ENCODE measurements at places on chromosomes 11 and 22.

DNA sequence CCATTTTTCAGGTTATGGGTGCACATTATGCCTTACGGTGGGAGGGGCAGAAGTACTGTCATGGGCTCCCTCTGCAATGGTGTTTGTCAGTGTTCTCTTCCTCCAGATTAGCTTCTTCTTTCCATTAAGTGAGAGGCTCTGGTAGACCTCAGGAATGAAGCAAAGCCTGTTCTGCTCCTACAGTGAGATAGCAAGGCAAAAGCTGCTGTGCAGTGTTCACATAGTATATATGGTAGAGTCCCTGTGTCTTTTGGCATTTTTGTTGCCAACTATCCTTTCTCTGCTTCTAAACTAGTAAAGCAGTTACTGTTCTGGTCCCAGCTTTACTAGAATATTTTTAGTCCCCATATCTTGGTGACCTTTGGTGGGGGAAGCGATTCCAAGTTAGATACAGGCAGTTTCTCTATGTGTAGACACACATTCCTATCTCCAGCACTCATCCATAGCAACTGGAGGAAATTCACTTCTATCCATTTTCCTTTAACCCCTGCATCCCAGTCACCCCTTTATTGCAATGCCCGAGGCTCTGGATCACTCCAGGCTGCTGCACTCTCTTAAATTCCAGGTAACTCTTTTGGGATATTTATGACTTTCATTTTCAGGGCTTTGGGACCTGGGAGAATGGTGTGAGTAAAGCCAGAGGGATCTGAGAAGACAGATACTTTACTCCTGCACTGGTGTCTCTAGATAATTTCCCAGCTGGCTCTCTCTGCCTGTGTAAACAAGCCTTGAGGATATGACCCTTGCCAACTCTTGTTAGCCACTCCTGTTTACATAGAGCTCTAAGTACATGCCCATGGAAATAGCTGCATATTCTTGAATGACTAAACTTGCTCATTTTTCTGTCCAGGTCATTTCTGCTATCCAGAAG lies 3.9 kb upstream of the TRIM34 start:
- no peak for DNase-seq

- no peak for DNase-seq
These were observed 1068.0 kb downstream of the NTM start for GRCh38 chr11:132438418-132438817.

DNA sequence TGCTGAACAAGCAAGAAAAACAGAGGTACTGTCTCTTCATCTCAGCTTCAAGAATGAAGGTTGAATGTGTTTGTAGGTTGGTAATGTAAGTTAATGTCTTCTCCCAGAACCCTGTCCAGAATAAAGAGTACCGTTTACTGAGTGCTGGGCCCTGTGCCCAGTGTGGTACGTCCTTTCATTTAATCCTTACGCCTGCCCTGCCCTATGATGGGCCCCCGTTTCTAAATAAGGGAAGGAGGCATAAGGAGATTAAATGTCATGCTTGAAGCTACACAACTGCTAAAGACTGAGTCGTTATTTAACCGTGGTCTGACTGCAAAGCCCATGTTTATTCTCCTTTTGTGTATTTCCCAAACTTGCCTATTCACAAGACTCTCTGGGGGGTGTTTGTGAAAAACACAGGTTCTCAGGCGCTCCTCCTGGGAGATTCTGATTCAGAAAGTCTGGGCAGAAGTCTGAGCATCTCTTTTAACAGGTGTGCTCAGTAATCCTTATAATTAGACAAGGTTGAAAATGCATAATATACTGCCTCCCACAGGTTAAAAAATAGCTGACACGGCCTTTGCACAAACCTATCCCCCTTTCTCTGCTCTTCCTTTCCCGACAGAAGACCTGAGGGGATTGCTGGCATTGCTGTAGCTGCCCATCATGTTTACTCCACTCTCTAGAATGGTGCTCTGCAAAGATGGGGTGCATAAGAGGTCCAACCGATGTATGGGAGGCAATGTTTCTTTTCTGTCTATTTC lies 56.3 kb upstream of the ZBTB44 start:
- DNase-seq: no peak

GRCh38 chr11:60887556-60887955 lies 18.8 kb downstream of the PRPF19 start:
- peak; percentile 48 for DNase-seq

- DNase-seq: no peak
These were observed 384.5 kb downstream of the AASDHPPT start for GRCh38 chr11:106461839-106462545.

DNA sequence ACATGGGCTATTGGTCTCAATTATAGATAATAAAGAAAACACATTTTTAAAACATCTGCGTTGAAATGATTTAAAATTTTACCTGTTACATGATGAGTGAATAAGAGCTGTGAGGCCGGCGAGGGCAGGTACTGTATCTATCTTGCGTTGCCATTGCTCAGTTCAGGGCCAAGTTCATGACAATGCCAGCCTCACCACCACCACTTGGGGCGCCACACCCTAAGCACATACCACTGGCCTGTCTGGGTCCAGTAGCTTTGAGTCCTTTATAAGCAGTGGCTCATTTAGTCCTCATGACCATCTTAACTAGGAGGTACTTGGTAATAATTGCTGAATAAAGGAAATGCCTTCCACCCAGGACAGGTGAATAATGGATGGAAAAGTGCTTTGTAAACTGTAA lies 14.5 kb upstream of the MB start:
- DNase-seq: peak; percentile 41

- DNase-seq: no peak
These were observed at the start of gene MMP10 for GRCh38 chr11:102780491-102780918. TSS of gene MMP10 (minus strand) at chr11:102780628. CDS start at chr11:102780591, 37 bp downstream.

GRCh38 chr11:44776551-44777208 lies 49.9 kb downstream of the TSPAN18 start:
- no peak for DNase-seq

- DNase-seq: no peak
These were observed 59.2 kb downstream of the TRIM44 start for GRCh38 chr11:35721651-35722282.

GRCh38 chr22:20989323-20990138 lies 7.4 kb downstream of the LZTR1 start:
- no peak for DNase-seq

DNA sequence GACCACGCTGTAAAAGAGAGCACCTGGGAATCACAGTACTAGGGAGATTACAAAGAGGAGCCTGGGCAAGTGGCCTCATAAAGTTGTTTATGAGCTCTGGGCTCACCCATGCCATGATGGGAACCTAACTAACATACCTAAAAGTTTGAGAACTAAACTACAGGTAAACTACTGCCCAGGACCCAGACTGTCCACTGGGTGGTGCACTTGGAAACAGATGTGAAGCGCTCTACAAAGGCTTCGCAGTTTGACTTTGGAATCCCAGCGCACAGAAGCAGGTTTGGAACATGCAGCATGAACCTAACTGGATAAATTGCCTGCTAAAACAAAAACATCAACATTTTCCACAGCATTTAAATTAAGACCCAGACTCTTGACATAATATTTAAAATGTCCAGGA lies 418.6 kb downstream of the FAM181B start:
- DNase-seq: no peak

DNA sequence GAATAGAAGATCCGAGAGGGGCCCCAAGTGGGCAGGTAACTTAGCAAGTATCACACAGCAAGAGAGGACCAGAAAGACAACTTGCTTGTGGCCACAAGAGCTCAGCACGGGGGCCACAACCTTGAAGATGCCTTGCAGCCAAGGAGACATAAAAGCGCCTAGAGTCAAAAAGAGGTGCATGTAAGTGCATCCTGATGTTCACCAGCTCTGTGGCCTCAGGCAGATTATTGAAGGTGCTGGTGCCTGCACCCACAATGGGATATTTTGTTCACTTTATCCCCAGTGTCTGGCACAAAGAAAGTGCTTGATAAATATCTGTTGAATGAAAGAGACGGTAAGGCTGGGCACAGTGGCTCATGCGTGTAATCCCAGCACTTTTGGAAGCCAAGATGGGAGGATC lies 106.0 kb upstream of the ASPHD2 start:
- DNase-seq: no peak

DNA sequence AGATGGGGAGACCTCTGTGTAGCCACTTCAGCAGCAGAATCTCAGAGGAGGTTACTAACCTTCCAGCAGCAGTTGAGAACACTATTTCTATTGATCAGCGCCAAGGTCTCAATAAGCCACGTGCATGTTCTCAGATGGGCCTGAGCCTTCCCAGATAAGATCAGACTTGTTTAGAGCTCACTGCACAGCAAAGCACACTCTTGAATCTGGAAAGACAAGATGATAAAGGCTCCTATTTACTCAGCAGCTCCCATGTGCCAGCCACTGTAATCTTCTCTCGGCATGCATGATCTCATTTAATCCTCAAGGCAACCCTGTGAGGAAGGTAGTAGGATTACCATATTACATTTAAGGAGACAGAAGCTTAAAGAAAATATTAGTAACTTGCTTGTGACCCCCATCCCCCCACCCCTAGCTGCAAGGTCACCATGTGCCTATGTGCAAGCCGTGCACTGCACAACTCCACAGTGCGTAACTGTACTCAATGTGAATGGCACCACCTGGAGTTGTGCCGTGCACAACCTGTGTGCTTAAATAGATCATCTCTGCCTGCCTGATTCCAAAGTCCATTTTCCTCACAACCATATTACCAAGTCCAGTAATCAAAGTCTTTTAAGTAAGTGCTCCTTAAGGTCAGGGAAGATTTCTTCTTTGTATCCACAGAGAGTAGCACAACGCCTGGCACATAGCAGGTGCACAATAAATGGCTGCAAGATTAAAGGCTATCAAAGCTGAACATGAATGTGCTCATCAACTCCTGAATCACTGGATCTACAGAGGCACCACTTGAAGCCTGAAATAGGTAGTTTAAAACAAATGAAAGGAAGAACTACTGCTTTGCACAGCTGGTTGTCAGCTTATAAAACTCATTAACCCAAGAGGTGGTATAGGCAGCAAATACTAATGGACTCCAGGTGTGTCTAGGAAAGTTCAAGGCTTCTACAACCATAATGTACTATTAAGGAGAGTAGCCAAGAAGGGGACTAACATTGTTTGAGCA lies 293.8 kb downstream of the BUD13 start:
- DNase-seq: no peak

GRCh38 chr11:118674082-118674435 lies 5.4 kb downstream of the TREH start:
- DNase-seq: no peak

Measured in CD4-positive, alpha-beta T cell treated with Interferon alpha-2 for 1 hour (primary cell).